ENCODE measurements at places on chromosomes 6 and 20. TPM values are rescaled to one million over a fixed set of nuclear protein-coding genes. Genes with fewer than 3 reads are reported as not detected.

DNA sequence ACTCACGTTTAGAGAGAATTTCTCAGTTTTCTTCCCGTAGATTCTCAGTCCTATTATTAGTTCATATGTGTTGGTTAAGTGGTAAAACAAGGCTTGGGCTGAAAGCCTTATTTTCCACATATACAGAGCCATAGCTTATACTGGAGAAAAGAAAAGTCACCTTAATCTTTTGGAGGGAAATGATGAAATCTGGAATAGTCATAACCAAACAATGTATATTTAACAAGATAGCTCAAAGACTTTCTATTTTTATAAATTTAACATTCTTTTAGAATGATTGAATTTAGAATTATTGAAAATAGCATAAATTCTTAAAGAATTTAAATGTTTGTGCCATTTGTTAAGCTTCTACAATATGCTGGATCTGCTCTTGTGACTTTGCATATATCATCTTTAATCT, 85.8 kb downstream of the CDKAL1 start:
- no peaks in the 10 kb centered on the region for H3K36me3 ChIP-seq
- H3K27ac ChIP-seq, result no peak overlapping the region
- no peaks in the 10 kb centered on the region for H3K27me3 ChIP-seq
- DNase-seq, result no peak

DNA sequence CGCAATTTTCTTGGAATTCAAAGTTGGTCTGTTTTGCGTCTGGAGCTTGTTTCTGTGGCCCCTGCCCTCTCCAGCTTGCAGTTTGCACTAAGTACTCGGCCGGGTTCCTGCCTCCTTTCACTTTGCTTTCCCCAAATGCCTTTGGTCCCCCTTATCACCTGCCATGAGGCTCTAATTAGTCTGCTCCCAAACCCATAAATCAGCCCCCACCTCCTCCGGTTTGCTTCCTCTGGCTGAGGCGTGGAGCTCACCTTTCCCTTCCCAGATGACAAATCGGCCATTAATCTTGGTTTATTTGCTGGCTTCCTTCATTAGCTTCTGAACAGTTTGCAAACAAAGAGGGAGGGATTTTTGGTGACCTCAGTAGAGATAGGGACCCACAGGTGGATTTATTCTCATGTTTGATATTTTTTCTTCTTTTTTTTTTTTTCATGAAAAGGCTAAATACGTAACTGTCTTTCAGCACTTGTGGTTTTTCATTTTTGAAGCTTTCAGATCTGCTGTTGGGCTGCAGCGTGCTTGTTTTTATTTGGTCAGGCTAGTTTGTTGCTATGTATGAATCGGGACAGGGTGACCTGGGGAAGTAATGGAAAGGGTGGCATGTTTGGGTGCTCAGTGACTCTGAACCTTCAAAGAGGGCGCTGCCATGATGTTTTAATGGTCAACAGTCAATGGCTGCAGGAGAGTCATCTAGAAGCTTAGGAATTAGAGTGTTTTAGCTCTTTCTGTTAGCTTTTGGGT, 121.7 kb upstream of the JAG1 start:
- H3K27ac ChIP-seq, result no peak overlapping the region
- no peaks in the 10 kb centered on the region for H3K36me3 ChIP-seq
- H3K4me3 ChIP-seq, result no peak overlapping the region
- H3K4me1 ChIP-seq, result no peaks in the 10 kb centered on the region
- no peaks in the 10 kb centered on the region for H3K27me3 ChIP-seq

GRCh38 chr6:159756508-159756907, 5.3 kb upstream of the ACAT2 start:
- H3K36me3 ChIP-seq, result peaks cover 46% of the 10 kb centered on the region
- no peak for DNase-seq
- no peak overlapping the region for H3K27ac ChIP-seq
- peaks cover 6% of the 10 kb centered on the region for H3K4me1 ChIP-seq
- H3K27me3 ChIP-seq, result no peaks in the 10 kb centered on the region
- no peak overlapping the region for H3K4me3 ChIP-seq

DNA sequence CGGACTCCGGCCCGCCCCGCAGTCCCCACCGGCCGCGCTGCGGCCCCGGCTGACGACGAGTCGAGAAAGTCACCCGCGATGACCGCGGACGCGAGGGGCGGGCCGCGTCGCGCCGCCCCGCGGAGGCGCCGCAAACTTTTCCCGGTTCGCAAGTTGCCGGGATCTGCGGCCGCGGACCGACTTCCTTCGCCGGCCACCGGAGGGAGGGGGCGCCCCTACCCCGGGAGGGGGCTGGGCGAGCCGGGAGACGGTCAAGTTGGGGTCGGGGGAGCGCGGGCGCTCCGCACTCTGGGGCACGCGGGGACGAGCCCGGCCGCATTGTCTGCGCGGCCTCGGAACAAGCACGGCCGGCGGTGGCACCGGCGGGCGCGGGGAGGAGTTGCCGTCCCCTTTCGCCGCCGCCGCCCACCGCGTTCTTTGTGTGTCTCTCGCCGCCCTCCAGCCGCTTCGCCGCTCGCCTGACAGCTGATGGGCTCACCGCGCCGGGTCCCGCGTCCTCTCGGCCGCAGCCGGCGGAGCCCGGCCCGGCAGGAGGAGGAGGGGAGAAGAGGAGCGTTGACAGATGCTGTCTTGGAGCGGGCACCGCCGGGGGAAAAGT, 131.6 kb downstream of the OGFRL1 start:
- H3K4me1 ChIP-seq, result no peaks in the 10 kb centered on the region
- no peaks in the 10 kb centered on the region for H3K36me3 ChIP-seq
- no peak overlapping the region for H3K27ac ChIP-seq
- H3K27me3 ChIP-seq, result no peaks in the 10 kb centered on the region
- DNase-seq, result no peak

The POLR3F gene
- total RNA-seq, result 11.5 TPM

The TREML1 gene
- not detected for total RNA-seq

The INSM1 gene
- total RNA-seq, result not detected

The COL21A1 gene
- not detected for total RNA-seq

The SNRPB gene
- total RNA-seq, result 313 TPM

Measured in naive thymus-derived CD4-positive, alpha-beta T cell (primary cell).